NCI-H748 treated with DMSO at 0.1 percent for 48 hours (cell line): ENCODE measurements at places on chromosomes 1 and 21.

DNA sequence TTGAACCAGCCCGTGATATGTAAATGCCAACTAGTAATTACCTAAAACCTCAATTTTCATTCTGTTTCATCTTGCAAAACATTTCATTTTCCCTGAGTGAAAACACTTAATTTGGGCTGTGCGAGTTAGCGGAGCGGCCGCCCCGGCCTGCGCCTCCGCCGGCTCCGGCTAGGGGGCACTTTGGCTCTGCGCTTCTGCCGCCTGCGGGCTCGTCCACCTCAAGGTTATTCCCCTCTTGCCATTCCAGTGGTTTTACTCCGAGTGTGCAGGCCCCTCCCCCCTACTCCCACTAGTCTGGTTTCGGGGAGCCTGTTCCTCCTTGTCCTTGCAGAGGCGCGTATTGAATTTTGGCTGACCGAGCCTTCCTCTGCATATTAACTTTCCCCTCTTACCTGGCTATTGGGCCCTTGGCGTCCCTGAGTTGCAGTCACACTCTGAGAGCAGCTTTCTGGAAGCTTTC lies 55.6 kb downstream of the PEX14 start:
- DNase-seq = peak; percentile 21

DNA sequence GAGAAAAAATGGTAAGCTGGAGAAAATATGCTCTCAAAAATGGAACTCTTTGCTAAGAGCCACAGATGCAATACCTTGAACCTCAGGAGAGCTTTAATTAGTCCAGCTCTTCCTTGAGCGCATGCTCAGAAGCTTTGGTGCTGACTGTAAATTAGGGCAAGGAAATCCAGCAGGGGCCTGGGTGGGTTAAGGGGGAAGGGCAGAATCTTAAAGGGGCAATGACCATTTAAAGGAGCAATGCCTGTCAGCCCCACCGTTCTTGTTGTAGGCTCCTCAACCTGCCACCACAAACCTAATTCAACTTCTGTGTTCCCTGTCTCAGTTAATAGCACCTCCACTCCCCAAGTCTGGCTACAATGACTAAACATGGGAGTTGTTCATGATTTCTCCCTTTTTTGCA lies 6.8 kb upstream of the SLC22A15 start:
- no peak for DNase-seq

GRCh38 chr21:45922648-45923047 lies 58.9 kb upstream of the COL6A1 start:
- DNase-seq = no peak

GRCh38 chr1:181179987-181180365 lies 91.5 kb downstream of the IER5 start:
- peak; percentile 75 for DNase-seq

- DNase-seq = no peak
Observed at GRCh38 chr1:244067893-244068292, 16.8 kb downstream of the ZBTB18 start.

GRCh38 chr1:58412071-58412580 lies 134.4 kb downstream of the OMA1 start:
- DNase-seq = no peak

- DNase-seq = no peak
Observed at GRCh38 chr1:21706151-21706835, 37.1 kb upstream of the RAP1GAP start.
